ENCODE measurements at places on chromosomes 5 and 9.

DNA sequence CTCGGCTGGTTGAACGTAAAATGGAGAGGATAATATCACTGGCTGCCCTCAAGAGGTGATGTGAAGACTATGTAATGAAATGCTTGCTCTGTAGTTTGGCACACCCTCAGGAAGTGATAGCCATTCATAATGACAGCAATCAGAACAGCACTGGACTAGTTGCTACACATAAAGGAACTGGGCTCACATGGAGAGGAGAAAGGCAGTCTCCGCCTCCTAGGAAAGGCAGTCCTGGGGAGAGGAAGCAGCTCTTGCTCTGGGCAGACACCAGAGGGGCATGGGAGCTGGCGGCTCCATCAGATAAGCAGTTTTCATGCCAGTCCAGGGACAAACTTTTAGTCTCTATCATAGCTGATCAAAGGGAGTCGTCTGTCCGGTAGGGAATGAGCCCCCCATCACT is 46.9 kb downstream of the ARHGEF37 start:
- no peak for DNase-seq

DNA sequence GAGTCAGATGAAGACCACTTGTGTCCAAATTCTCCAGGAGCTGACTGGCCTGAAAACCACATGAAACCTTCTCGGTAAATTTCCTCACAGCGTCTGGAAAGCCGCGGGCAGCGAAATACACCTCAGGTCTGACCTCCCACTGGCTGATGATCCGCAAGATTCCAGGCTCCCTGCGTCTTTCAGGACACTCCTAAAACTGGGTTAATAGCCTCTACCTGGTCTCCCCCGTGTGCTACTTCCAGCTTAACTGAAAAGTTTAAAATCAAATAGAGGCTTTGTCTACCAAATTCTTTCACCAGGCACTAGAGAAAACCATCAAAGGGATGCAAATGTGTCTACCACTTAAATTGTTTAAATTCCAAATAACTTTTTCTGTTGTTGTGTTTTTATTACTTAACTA is 312.6 kb downstream of the DRD1 start:
- DNase-seq: no peak

DNA sequence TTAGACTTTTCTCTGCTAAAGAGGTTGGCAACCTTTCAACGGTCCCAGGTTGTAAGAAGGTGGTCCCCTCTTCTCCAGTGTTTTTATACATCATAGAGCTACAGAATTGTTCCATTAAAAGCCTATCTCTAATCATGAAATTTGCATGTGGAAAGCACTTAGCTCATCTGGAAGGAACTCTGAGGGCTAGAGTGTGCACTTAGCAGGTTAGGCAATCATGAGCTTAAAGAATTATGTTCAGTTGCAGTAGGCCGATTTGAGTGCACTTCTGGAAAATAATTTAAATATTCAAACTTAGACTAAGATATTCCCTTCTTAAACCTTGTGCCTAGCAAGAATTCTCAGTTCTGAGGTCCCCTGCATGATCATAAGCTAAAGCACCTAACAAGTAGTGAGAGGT is 468.7 kb downstream of the SPATA31D1 start:
- no peak for DNase-seq

DNA sequence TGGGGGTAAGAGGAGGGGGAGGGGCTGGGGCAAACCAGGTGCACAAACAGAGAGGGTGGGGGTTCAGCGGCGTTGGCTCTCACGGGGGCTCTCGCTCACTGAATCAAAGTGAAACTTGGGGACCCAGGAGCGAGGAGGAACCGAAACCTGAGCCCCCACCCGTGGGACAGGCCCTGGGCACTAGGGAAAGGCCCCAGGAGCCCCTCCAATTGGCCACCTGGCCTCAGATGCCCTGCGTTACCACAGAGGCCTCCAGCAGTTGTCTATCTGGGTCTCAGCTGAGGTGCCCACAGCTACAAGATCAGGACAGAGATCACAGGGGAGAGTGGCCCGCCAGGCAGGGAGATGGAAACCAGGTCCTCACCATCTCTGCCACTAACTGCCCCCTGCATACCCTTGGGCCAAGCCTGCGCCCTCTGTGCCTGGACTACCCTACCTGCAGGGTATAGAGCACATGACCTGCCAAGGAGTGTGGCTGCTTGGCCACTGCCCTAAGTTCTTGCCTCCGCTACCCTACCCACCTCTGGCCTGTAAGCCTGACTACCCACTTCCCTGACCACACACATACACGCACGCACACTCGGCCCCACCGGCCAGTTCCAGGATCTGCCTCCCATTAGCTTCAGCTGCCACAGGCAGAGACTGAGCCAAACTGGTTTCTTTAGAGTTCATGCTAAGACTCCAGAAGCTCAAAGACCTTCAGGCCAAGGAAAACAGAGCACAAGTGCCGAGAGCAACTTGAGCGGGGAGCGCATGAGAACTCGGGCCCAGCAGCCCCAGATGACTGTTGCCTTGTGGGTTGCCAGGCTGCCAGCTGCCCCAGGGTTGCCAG is 39.9 kb downstream of the PAX5 start:
- DNase-seq: no peak

DNA sequence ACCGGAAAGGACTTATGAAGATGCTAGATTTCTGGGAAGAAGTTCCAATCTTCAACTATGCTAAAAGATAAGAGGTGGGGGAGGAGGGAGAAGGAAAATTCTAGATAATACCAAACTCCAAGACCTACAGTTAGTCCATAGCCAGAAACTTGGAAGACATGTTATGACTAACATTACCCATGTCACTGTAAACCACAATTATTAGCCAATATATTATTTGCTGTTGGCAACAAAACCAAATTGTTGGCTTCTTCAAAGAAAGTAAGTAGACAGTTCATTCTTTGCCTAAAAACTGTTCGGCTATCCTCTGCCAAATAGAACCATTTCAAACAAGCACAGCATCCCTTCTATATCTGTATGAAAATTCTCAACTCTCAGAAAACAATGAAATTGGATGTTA is 25.1 kb downstream of the PRLR start:
- no peak for DNase-seq

DNA sequence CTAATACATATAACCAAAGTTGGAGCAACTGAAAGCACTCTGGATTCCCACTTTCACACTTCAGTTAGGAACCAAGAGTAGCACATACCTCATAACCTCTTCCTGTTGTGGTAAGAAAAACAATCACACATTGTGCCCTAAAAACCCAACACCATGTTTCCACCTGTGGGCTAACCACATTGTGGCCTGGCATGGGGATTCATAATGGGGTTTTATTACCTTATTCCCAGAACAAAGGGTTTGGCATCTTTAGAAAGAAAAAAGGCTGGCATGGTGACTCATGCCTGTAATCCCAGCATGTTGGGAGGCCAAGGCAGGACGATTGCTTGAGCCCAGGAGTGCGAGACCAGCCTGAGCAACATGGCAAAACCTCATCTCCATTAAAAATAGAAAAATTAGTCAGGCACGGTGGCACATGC is 60.6 kb downstream of the HSD17B3 start:
- DNase-seq: no peak

DNA sequence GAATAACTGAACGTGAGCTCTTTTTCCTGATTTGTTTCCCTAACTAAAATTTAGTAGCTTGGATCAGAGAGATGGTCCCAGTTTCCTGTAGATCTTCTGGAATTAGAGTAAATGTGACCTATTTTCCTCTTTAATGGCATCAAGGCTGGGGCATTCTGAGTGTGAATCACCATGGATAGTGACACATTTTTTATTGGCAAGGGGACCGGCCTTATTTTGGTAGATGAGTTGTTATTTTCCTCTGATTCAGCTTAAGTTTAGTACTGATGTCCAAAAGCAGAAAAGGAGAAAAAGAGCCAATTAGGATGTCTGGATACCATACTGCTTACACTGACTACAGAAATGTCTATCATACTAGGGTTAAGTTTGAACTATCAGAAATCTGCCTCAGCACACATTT is 68.1 kb downstream of the RNF38 start:
- no peak for DNase-seq

DNA sequence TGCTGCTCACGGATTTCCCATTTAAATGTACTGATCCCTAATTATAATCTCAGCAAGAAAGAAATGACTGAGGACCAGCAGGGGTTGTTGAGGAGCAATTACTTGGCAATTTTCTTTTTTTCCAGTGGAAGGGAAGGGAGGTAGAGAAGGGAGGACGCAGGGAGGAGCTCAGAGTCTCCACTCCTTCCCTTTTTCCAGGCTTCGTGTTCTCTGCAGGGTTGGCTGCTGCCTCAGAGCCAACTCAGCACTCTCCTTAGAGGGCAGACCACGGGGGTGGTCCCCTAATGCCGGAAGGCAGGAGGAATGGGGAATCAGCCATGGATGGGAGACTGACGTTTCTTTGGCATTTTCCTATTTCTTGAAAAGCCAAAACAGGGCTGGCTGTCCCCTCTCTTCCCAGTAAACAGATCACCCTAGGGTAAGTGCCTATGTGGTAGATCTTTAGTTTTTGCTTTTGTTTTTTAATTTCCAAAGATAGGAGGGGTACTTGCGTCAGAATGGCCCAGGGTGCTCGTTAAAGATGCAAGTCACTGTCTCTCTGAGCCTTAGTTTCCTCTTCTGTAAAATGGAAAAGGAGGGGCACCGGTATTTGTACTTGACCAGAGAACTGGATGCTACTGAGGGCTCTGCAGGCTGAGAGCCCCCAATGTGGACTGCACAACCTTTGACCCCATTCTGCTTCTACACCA is 39.6 kb upstream of the LCP2 start:
- DNase-seq: no peak

- no peak for DNase-seq
Observed at GRCh38 chr5:143400541-143401226, 2.8 kb downstream of the NR3C1 start.

DNA sequence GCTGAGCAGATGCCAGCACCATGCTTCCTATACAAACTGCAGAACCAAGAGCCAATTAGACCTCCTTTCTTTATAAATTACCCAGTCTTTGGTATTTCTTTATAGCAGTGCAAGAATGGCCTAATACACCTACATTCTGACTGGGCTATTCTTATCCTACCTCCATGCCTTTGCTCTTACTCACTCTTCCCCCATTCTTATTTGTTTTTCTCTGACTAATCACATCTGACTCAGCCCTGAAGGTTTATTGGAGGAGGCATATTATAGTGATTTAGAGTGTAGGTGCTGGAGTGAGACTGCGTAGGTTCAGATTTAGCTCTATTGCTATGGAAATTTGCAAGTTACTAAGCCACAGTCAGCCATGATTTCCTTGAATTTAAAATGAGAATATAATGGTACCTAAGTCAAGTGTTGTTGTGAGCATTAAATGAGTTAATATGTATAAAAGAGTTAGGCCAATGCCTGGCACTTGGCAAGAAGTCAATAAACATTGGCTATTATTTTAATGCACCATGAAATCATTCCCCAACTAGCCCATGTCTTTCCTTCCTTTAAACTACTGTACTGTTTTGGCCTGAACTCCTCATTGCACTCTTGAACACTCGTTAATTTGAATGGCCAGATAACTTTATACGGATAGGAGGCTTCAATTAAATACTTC is 531.2 kb upstream of the ZNF608 start:
- no peak for DNase-seq

DNA sequence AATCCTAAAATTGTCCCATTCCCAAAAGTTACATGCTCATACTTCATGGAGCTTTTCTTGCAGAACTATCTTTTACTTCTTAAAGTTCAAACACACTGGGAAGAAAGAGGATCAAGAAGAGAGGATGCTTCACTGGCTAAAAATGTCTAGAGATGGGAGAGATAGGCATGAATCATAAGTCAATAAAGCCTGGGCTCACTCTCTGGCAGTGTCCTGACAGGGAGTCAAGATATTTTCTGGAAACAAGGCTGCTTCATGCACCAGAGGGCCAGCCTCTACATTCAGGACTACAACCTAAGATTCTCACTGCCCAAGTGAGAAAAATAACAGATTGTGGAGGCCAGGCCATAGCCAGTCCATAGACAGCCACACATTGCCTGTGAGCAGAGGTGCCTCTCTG is 1358.4 kb downstream of the EFNA5 start:
- DNase-seq: no peak

GRCh38 chr5:42621662-42622061 is 135.0 kb upstream of the CCDC152 start:
- DNase-seq: no peak

DNA sequence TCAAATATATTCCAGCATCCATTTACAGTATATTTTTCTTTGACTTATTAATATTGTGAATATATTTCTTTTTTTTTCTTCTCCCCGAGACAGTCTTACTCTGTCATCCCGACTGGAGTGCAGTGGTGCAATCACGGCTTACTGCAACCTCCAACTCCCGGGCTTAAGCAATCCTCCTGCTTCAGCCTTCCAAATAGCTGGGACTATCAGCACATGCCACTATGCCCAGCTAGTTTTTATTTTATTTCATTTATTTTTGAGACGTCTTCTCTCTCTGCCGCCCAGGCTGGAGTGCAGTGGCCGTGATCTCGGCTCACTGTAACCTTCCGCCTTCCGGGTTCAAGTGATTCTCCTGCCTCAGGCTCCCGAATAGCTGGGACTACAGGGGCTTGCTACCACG is 7.4 kb upstream of the GLIPR2 start:
- no peak for DNase-seq

GRCh38 chr5:25334350-25334749 is 689.6 kb upstream of the CDH10 start:
- DNase-seq: no peak

- no peak for DNase-seq
Observed at GRCh38 chr9:6973762-6974161, 216.0 kb downstream of the KDM4C start.

DNA sequence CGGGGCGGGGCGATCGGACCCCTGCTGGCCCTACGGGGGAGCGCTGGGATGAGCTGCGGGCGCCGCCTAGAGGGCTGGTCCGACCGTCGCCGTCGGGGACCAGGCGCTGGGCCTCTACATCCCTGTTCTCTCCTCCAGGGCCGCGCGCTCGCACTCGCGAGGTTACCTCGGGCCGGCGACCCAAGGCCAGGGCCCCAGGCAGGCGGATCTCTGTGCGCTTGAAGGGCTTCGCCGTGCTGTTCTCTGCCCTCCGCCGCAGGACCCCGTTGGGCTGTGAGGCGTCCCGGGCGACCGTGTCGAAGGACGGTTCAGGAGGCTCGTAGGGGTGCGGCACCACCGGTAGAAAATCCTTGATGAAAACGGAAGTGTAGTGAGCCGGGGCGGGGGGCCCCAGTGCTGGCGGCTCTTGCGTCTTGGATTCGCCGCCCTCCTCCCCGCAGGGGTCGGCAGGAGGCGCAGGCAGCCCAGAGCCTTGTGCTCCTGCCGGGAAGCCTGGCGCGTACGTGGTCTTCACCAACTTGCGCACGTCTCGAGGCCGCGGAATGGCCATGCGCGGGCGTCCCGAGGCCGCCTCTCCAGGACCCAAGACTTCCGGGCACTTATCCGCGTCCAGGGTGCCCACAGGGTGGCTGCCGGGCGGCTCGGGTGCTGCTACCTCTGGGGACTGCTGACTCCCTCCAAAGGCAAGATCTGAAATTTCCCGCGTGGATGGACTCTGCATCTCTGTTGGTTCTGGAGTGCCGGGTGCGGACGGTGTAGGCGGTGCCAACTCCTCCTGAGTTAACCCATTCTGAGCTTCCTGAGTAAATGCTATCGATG is 2.0 kb downstream of the PROB1 start:
- no peak for DNase-seq
